ENCODE measurements at places on chromosomes 1 and 21.

- H3K27ac ChIP-seq = no peak overlapping the region
- H3K4me1 ChIP-seq = peaks cover 7% of the 10 kb centered on the region
- no peak for DNase-seq
- no peaks in the 10 kb centered on the region for H3K36me3 ChIP-seq
Observed at GRCh38 chr21:15164678-15165303, 100.0 kb upstream of the NRIP1 start.

GRCh38 chr1:1377540-1378205, 2.7 kb upstream of the AURKAIP1 start:
- DNase-seq = no peak
- no peaks in the 10 kb centered on the region for H3K27me3 ChIP-seq
- peaks cover 28% of the 10 kb centered on the region for H3K4me1 ChIP-seq
- H3K36me3 ChIP-seq = no peaks in the 10 kb centered on the region
- H3K27ac ChIP-seq = no peak overlapping the region

GRCh38 chr1:226994586-226995364, 54.7 kb downstream of the COQ8A start:
- H3K27me3 ChIP-seq = no peaks in the 10 kb centered on the region
- DNase-seq = no peak
- H3K27ac ChIP-seq = no peak overlapping the region
- peaks cover 6% of the 10 kb centered on the region for H3K36me3 ChIP-seq
- H3K4me3 ChIP-seq = no peak overlapping the region

- peaks cover 8% of the 10 kb centered on the region for H3K4me1 ChIP-seq
- no peaks in the 10 kb centered on the region for H3K27me3 ChIP-seq
- no peaks in the 10 kb centered on the region for H3K36me3 ChIP-seq
- no peak overlapping the region for H3K27ac ChIP-seq
Observed at GRCh38 chr21:15301736-15302135, 236.9 kb upstream of the NRIP1 start.

- no peaks in the 10 kb centered on the region for H3K4me1 ChIP-seq
- no peak for DNase-seq
- peaks cover 20% of the 10 kb centered on the region for H3K27me3 ChIP-seq
- no peak overlapping the region for H3K4me3 ChIP-seq
- H3K27ac ChIP-seq = no peak overlapping the region
Observed at GRCh38 chr1:4171480-4172450, 271.7 kb upstream of the C1orf174 start.

DNA sequence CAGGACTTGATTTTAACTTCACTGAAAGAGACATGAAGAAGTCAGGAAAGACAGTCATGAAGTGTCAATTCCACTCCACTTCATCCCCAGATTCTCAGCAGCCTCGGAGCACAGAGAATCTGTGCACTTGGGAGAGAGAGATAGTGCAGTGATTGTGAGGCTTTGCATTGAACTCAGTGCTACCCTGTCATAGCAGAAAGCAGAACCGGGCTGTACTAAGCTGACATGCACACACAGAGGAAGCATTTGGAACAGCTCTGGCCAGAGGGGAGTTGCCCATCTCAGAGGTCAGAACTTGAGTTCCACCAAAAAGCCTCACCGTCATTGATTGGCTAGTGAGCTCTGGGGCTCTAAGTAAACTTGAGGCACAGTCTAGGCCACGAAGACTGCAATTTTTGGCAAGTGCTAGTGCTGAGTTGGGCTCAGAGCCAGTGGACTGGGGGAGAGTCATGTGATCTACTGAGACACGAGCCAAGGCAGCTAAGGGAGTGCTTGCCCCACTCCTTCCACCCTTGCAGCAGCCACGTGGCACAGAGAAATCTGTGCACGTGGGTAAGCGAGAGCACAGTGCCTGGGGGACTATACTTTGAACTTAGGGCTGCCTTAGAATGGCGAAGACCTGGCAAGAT, 810.2 kb upstream of the ADAMTS5 start:
- H3K36me3 ChIP-seq = no peaks in the 10 kb centered on the region
- no peaks in the 10 kb centered on the region for H3K27me3 ChIP-seq
- H3K4me3 ChIP-seq = no peak overlapping the region
- H3K27ac ChIP-seq = no peak overlapping the region

- H3K27ac ChIP-seq = peak overlapping the region; percentile 92
- H3K4me1 ChIP-seq = peaks cover 21% of the 10 kb centered on the region
- DNase-seq = no peak
Observed at GRCh38 chr21:36321325-36322082, 1.5 kb downstream of the MORC3 start.

DNA sequence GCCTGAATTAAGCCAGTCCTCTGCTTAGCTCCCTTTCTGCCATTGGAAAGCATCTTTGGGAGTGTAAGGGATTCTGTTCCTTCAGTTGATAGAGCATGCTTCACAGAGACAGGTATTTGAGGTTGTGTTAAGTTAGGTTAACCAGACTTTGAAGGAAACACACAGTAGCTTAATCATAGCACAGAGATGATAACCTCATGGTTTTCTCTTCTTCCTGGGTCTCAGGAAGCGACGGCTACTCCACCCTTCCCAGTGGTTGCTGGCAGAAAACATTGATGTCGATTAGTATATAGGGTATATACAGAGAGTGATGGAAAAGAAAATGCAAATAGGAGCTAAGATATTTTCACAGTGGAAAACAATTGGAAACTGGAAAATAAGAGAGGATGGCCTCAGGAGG, 42.0 kb downstream of the S1PR1 start:
- H3K4me3 ChIP-seq = no peak overlapping the region
- no peak for DNase-seq
- H3K36me3 ChIP-seq = no peaks in the 10 kb centered on the region
- no peaks in the 10 kb centered on the region for H3K27me3 ChIP-seq

- no peaks in the 10 kb centered on the region for H3K36me3 ChIP-seq
- H3K27ac ChIP-seq = no peak overlapping the region
- H3K4me1 ChIP-seq = no peaks in the 10 kb centered on the region
Observed at GRCh38 chr1:7476861-7477547, 294.1 kb upstream of the VAMP3 start.

DNA sequence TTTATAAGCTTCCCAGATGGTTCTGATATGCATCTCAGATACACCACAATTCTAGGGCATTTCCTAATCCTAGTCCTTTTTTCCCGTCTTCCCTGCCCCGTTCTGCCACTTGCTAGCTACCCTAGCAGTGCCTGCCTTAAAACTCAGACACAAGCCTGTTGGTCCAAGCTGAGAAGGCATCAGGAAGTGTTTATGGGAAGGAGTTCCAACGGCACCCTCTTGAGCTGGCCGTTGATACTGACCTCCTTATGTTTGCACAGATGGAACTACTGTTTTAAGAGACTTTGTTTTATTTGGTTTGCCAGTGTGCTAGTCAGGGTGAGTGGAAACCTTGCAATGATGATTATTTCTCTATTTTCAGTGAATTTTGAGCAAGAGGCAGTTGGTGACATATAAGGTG, 67.2 kb downstream of the UCK2 start:
- H3K27ac ChIP-seq = no peak overlapping the region
- H3K36me3 ChIP-seq = peaks cover 50% of the 10 kb centered on the region
- no peaks in the 10 kb centered on the region for H3K27me3 ChIP-seq
- H3K4me1 ChIP-seq = no peaks in the 10 kb centered on the region
- H3K4me3 ChIP-seq = no peak overlapping the region

DNA sequence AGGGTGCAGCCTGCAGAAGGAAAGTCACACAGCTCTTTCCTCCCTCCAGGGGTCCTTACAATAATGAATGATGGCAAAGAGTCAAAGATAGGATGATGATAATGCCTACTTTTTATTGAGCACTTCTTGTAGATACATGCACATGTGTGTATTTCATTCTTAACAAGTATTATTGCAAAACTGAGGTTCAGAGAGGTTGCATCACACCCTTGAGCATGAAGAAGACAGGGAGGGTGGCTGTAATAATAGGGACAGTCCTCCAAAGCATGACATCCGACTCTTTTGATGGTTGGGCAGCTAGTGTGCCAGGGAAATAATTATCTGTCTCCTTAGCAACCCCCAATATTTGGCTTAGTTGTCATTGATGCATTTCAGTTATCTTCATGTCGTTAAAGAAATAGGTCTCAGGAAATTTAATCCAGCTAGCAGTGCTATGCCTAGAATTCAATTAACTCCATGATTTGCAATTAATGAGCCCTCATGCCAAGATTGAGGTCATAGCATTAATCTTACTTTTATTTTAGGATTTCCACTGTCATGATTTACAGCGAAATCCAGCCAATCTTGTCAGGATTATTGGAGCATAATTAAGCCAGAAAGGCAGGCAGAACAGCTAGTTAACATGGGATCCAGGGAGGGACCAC, 35.0 kb downstream of the DNAJC6 start:
- no peak overlapping the region for H3K4me3 ChIP-seq
- no peaks in the 10 kb centered on the region for H3K4me1 ChIP-seq
- DNase-seq = no peak
- H3K27me3 ChIP-seq = no peaks in the 10 kb centered on the region
- H3K36me3 ChIP-seq = no peaks in the 10 kb centered on the region
- H3K27ac ChIP-seq = no peak overlapping the region

DNA sequence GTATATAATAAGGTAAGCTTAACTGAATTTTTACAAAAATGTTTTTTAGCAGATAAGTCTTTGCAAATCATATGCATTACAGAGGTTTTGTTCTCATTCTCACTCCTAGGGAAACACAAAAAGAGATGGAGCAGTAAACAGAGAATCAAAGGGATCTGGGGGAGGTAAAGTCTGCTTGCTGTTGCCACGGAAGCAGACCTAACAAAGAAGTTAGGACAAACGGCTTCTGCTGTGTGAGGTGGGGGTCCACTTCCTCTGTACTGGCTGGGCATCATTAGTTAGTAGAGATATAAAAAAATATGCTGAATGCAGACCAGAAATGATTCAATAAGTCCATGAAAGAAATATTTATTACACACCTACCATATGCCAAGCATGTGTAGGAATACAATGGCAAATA, 34.2 kb downstream of the GJA5 start:
- H3K4me3 ChIP-seq = no peak overlapping the region
- H3K4me1 ChIP-seq = no peaks in the 10 kb centered on the region
- H3K36me3 ChIP-seq = no peaks in the 10 kb centered on the region
- DNase-seq = peak; percentile 19
- H3K27ac ChIP-seq = no peak overlapping the region

GRCh38 chr1:30331415-30332065, 391.8 kb downstream of the MATN1 start:
- DNase-seq = no peak
- no peaks in the 10 kb centered on the region for H3K4me1 ChIP-seq
- no peak overlapping the region for H3K27ac ChIP-seq

- H3K36me3 ChIP-seq = no peaks in the 10 kb centered on the region
- peak; percentile 87 for DNase-seq
- no peak overlapping the region for H3K4me3 ChIP-seq
- H3K27ac ChIP-seq = no peak overlapping the region
- H3K27me3 ChIP-seq = peaks cover 43% of the 10 kb centered on the region
Observed at GRCh38 chr1:904310-904950, 19.3 kb upstream of the SAMD11 start.

DNA sequence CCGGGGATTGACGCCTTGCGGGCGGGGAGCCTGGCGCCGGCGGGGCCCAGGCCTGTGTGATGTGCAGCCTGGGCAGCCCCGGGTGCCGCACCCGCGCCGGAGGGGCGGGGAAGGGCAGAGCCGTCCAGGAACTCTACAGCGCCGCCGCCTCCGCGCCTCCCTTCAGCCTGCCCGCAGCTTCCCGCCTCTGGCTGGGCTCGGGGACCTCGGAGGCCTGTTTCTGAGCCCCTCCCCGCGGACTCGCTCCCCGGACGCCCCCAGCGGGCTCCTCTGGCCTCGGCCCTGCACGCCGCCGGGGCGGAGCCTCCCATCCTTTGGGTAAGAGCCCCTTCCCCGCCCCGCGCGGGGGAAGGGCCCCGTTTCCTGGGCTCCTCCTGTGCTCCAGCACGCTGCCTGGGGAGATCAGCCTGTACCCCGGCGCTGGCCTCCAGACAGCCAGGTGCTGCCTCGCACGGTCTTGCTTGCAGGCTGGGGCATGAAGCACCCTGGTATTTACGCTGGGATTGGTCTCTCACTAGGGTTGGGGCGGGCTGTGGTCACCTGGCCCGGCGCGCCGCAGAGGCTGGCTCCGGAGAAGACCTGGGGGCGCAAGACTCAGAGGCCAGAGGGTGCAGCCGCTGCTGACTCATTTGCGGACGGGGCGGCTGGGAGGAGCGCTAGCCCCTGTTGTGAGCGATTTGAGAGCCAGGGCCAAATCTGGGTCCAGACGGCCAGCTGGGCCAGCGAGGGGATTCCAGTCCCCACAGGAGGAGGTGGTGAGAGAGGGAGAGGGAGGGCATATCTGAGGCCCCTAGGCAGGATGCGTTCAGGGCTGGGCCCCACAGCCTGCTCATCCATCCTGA, 5.7 kb upstream of the ACOT11 start:
- H3K4me1 ChIP-seq = peaks cover 69% of the 10 kb centered on the region
- DNase-seq = peak; percentile 46
- no peaks in the 10 kb centered on the region for H3K27me3 ChIP-seq
- peak overlapping the region; percentile 32 for H3K4me3 ChIP-seq

DNA sequence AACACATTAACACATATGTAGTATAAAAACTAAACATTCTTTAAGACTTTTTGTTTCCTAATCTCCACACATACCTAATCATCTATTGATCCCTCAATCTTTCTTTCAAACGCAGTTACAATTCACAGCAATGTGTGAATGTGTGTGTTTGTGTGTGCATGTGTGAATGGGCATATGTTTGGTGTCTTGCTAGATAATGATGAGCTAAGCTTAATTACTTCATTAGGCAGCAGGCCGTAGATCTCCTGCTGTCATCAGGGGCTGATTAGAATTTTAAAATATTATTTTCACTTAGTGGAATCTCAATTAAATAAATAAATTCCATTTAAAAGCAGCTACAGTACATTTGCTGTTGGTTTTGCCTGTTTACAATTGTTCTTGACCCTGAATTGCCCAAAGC, 187.8 kb upstream of the LHX8 start:
- DNase-seq = no peak
- H3K27me3 ChIP-seq = no peaks in the 10 kb centered on the region
- no peak overlapping the region for H3K4me3 ChIP-seq
- no peak overlapping the region for H3K27ac ChIP-seq

- no peaks in the 10 kb centered on the region for H3K36me3 ChIP-seq
- H3K27ac ChIP-seq = no peak overlapping the region
- H3K4me3 ChIP-seq = peak overlapping the region; percentile 10
- DNase-seq = no peak
- H3K4me1 ChIP-seq = peaks cover 38% of the 10 kb centered on the region
Observed at GRCh38 chr1:118987468-118988185, 516 bp downstream of the TBX15 start.

DNA sequence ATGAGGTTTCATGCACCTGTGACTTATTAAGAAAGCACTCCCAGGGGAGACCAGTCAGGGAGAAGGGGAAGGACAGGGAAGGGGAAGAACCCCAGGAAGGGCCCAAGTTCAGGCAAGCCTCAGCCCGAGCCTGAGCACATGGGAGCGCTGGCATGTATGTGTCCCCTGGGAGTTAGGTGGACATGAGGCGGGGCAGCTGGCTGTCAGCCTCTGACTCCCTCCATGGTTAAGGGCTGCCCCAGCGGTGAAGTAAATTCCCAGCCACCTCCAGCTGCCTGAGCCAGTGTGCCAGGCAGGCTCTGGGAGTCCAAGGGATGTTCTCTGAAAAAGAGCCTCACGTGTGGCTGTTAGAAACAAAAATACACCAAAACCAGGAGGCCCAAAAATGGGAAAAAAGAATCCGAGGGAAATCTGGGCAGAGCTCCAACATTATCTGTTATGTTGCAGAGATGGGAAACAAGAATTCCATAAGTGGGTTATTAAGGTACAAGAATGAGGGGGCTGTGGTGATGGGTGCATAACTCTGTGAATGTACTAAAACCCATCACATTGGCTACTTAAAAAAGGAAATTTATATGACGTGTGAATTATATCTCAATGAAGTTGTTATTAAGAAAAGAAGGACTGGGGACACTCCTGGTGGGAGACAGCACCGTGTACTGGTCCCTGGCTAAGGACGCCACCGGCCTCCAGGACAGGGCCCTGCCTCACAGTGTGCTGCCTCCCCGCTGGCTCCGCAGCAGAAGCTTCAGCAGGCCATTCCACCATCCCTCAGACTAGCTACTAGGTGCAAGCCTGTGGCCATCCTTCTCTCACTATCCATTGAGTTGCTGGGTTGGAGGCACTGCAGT, 18.7 kb downstream of the DMRTB1 start:
- H3K4me3 ChIP-seq = no peak overlapping the region
- H3K27me3 ChIP-seq = no peaks in the 10 kb centered on the region
- H3K4me1 ChIP-seq = no peaks in the 10 kb centered on the region
- DNase-seq = no peak

All from common myeloid progenitor, CD34-positive (primary cell).